ENCODE measurements at places on chromosomes 6 and 20.

- no peak for DNase-seq
Observed at GRCh38 chr6:43736211-43736786, 33.7 kb upstream of the VEGFA start.

- DNase-seq: peak; percentile 75
Observed at GRCh38 chr6:71510057-71510713, 221.6 kb downstream of the OGFRL1 start.

DNA sequence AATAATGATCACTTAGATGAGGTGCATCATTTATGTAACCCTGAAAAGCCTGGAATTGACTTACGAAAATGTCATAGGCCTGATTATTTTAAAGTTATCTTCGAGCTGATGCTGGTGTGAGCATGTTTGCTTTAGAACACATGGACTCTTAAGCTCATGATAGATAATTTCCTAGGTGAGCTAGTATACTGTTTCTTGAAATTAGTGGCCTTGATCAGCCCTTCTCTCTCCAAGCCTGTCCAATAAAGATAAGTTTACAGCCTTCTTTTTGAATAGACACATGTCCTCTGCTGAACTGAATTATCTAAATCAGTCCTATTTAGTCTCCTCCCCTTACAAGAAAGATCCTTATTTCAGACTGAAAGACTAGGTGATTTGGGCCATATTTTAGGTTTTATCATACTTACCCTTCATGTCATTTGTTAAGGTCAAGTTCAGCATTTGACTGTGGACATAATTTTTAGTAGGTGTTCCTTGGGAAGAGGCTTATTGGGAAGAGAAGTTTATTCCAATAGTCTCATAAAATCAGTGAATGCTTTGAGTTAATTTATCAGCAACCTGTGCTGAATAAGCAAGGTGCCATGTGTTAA, 15.3 kb downstream of the FOXO3 start:
- no peak for DNase-seq

DNA sequence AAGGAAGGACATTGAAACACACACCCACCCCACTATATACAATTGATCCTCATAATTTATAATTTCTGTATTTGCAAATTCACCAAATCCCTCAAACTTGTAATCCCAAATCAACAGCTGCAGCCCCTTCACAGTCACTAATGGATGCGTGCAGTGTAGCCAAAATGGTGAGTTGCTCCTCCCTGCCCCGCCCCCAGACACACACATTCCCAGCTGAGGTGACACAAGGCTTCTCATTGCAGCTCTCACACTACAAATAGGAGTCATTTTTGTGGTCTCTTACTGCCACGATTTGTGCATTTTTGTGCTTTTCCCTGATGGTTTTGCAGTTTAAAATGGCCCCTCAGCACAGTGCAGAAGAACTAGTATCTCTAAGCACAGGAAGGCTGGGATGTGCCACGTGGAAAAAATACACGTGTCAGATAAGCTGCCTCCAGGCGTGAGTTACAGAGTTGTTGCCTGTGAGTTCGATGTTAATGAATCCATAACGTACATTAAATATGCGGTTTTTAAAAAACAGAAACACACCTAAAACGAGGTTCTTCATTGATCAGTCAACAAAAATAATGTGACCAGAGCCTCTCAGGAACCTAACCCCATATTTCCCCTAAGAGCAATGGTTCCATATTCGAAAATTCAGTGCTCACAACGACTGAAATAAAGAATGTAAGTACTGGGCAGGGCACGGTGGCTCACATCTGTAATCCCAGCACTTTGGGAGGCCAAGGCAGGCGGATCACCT, 8.2 kb downstream of the ATP9A start:
- no peak for DNase-seq

DNA sequence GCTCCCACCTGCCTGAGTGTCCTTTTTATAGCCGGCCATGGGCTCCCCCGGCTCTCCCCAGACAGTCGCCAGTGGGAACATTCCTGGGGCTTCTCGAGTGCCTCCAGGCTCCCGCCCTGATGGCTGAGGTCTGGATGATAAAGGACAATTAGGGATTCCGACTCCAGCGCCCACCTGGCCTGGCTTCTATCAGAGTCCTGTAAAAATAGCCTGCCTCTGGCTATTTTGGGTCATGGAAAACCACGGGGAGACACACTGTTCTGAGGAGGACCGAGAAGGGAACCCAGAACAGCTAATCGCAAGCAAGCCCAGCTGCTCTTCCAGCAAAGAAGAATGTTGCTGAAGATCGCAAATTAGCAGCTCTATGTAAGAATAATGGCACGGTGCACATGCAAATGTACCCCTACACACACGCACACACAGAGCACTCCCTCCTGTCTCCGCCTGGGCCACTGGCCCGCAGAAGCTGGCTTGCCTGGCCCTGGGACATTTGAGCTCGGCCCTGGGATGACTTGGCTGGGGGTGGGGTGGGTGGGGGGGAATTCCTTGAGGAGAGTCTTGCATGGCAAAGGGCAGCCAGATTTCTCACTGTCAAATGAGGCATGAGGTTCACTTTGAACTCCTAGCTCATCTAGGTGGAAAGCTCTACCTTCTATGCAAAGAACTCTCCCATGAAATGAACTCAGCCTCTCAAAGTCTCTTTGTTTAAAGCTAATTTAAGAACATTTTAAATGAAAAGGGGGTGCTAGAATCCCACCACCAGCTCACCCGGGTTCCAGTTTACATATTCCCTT, 55.3 kb downstream of the CTCFL start:
- no peak for DNase-seq

- peak; percentile 67 for DNase-seq
Observed at GRCh38 chr20:22795871-22796270, 211.5 kb upstream of the FOXA2 start.

DNA sequence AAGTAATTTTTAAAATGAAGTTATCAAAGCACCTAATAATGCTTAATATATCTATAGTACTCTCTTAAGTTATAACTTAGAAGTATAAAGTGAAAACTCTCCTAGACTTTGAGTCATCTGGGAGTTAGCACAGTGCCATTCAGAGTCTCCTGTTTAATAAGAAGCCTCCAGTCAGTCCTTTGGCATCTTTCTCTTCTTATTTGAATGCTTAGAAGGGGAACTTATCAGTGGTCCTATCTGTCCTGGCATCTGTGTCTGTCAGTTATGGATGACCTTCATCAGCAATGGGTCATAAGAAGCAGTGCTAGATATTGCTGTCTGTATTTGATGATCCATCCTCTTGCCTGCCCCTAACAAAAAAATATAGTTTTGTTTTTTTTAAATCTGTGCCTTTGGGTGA, 15.2 kb downstream of the TMEM200A start:
- DNase-seq: no peak

- peak; percentile 52 for DNase-seq
Observed at GRCh38 chr20:17967521-17968365, 851 bp downstream of the SNX5 start.

- no peak for DNase-seq
Observed at GRCh38 chr6:101663100-101663499, 269.6 kb downstream of the GRIK2 start.

- no peak for DNase-seq
Observed at GRCh38 chr6:66321017-66321416, 614.0 kb upstream of the EYS start.

GRCh38 chr6:78259935-78260334, 607.1 kb downstream of the MEI4 start:
- DNase-seq: no peak

Measured in GM03348 (cell line).